ENCODE measurements at places on chromosomes 12 and 14.
A peak's percentile ranks its signal among the peaks of the same experiment; 100 is the strongest.

GRCh38 chr12:15563663-15564062 lies 225.5 kb downstream of the EPS8 start:
- DNase-seq = no peak

- peak; percentile 55 for DNase-seq
Observed at GRCh38 chr12:95608252-95609033, 57.2 kb upstream of the USP44 start.

- DNase-seq = no peak
Observed at GRCh38 chr14:103189481-103190470, 66.5 kb downstream of the TNFAIP2 start.

GRCh38 chr12:104536841-104537240 lies 80.1 kb downstream of the CHST11 start:
- DNase-seq = no peak

DNA sequence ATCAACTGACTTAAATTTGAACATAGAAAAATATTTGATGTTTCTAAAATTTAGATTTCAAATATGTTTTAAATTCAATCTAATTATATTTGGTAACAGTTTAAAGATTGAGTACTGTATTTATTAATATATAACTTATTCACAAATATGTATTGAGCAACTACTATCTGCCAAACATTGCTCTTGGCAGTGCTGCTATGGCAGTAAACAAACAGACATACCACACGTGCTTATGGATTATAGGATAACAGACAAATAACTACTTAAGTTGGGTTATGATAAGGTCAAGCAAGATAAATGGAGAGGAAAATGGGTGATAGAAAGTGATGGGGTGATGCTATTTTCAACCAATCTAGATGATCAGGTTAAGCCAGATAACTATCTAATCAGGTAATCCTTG lies 538.1 kb downstream of the C12orf50 start:
- no peak for DNase-seq

- DNase-seq = no peak
Observed at GRCh38 chr12:94109160-94109559, 39.2 kb upstream of the PLXNC1 start.

DNA sequence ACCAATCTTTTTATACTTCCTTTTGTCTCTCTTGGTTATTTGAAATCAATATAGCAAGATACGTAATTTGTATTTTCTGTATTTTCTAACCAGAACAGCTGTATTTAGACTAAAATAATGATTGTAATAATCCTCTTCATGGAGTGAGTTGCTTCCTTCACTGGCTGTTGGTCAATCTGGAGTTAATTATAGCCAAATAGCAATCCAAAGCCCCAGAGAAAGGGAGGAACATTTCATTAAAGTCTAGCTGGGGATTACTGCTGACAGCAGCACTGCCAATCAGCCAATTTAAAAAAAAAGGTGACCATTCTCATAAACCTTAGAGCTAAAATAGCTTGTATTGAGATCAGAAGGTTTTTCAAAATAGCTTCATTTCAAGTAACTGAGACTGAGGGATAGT lies 118.0 kb downstream of the TRHDE start:
- no peak for DNase-seq

- no peak for DNase-seq
Observed at GRCh38 chr12:25743679-25744215, 190.7 kb upstream of the LMNTD1 start.

- no peak for DNase-seq
Observed at GRCh38 chr14:61179796-61180398, 101.2 kb downstream of the TMEM30B start.

GRCh38 chr14:69868363-69868963 lies 10.8 kb upstream of the SMOC1 start:
- no peak for DNase-seq

GRCh38 chr12:109963743-109964429 lies 32.3 kb downstream of the GIT2 start:
- DNase-seq = no peak

GRCh38 chr12:11810206-11810545 lies 160.7 kb downstream of the ETV6 start:
- no peak for DNase-seq

DNA sequence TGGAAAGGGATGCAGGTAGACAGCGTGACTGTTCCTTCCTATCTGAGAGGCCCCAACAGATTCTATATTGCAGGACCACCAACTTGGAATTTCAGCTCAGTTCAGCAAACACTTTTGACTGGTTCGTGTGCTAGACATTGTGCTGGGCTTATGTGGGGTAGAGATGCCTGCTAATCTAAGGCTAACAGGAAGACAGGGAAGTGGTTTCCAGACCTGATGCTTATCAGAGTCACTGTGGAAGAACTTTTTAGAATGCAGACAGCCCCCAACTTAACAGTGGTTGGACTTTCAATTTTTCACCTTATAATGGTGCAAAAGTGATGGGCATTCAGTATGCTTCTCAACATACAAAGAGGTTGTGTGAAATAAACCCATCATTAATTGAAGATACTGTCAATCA lies 32.2 kb downstream of the NTF3 start:
- DNase-seq = no peak

- DNase-seq = no peak
Observed at GRCh38 chr12:12880537-12880936, 10.8 kb upstream of the GPRC5A start.

- no peak for DNase-seq
Observed at GRCh38 chr12:32466986-32467711, 67.8 kb downstream of the FGD4 start.

DNA sequence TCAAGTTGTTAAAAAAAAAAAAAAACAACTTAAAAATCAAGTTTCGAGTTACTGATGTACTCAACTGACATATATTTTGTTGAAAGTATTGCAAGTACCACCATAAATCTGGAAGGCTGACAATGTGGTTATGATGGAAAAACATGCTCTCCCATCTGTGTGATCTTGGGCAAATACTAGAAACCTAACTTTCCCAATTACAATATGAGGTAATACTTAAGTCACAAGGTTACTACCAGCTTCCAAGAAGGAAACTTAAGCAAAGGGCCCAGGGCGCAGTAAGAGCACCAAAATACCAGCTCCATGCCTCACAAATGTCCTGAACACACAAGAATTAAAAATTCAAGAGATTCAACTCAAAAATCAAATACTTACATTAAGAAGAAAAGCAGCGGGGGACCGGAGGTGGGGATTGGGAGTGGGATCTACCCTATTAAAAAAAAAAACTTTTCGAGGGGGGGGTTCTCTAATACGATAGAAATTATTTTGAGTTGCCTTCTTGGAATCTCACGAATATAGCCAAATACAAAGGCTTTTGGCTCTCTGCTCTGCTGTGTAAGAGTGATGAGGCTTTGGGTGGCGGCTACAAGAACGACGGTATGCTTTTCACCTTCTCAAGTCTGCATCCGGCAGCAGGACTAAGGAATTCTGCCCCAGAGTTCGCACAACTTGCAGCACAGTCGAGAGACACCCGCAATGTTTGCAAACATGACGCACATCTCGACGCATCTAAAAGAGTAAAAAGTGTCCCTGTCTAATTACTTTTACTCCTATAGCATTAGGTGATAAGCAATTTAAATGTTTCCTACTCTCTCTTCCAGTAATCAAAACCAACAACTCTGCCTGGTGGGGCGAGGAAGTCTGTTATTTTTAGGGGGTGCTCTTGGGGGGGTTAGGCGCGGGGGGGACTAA lies 1.1 kb downstream of the SAV1 start:
- peak; percentile 40 for DNase-seq

GRCh38 chr12:88383405-88383804 lies 196.9 kb downstream of the KITLG start:
- no peak for DNase-seq

GRCh38 chr14:24665440-24665991 lies 31.5 kb upstream of the GZMB start:
- no peak for DNase-seq

DNA sequence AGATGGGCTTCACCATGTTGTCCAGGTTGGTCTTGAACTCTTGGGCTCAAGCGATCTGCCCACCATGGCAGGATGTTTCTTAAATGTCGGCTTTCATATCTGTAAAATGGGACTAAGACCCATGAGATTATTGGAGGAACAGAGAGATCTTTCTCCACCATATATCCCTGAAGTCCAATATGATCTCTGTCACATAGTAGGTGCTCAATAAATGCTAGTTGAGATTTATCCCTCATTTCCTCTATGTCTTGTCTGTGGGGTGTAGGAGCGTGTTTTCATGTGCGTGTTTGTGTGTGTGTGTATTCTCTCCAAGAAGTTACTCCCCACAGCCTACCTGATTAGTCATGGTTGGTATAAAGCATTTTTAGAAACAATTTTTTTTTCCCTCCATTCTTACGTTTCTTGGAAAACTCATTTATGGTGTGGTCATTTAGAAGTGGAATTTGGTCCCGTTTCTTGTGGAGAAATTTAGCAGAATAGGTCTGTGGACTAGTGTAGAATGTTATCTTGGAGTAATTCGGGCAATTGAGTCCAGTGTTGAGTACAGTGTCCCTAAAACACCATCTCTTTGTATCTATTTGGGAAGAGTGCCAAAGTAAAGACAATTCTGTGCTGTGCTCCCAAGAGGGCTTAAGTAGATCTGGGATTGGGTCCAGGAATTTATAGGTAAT lies 4.3 kb downstream of the STRAP start:
- DNase-seq = no peak

DNA sequence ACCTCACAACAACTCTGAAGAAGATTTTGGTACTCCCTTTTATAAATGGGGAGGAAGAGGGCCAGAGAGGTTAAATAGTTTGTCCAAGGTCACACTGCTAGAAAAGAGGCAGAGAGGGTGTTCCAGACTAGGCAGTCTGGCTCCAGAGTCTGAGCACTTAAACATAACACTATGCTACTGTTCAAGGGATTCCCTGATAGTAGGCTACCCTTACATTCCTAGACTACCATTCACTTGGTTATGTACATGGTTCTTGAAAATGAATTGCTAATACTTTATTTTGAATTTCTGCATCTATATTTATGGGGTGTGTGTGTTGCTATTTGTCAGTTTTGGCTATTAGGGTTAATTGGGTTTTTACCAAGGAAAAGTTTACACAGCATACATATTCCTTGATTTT lies 7.2 kb downstream of the GNS start:
- no peak for DNase-seq

DNA sequence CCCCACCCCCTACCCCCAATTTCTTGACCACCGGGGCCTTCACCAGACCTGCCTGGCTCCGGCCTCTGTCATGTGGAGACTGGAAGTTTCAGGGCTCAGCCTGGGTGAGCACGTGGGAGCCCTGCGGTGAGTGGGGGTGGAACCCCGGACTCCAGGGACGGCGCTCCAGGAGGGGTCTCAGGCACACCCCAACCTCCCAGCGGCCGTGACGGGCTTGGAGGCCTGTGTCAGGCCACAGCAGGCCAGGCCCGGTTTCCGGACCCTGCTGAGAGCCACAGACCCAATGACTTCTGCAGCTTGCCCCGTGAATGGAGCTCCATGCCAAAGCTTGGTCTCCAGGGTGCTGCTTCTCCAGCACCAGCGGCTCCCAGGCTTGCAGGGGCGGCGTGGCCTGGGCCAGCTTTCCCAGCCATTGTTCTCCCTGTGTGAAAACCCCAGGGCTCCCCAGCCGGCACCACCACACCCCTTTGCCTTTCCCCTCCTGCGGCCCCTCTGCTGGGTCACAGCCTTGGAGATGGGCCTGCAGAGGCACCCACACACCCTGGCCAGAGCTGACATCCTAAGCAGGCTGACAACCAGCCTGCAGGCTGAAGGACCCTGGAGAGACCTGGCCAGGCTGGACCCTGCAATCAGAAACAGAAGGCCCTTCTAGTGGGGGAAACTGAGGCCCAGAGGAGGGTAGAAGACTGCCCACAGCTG lies 186.2 kb upstream of the C14orf180 start:
- no peak for DNase-seq

DNA sequence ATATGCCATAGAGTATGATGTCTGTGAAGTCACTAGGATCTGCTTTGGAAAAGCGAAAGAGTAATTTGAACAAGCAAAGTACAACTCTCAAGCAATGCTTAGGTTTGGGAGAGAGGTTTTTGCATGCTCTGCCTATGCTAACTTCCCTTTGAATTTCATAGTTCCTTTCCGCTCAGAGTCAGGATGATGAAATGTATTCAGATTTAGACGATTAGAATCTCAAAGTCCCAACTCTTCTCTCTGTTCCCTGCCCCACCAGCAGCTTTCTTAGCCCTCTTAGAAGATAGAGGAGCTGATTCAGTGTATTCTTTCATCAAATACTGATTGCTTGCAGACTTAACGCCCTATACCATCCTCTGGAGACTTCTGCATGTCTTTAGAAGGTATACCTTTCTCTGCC lies 11.5 kb downstream of the RAB5B start:
- no peak for DNase-seq

- no peak for DNase-seq
Observed at GRCh38 chr14:20618271-20618749, 23.2 kb downstream of the OR6S1 start.

GRCh38 chr14:61229475-61229888 lies 51.7 kb downstream of the TMEM30B start:
- DNase-seq = no peak

- DNase-seq = no peak
Observed at GRCh38 chr12:57716305-57716704, 22.2 kb downstream of the AGAP2 start.

DNA sequence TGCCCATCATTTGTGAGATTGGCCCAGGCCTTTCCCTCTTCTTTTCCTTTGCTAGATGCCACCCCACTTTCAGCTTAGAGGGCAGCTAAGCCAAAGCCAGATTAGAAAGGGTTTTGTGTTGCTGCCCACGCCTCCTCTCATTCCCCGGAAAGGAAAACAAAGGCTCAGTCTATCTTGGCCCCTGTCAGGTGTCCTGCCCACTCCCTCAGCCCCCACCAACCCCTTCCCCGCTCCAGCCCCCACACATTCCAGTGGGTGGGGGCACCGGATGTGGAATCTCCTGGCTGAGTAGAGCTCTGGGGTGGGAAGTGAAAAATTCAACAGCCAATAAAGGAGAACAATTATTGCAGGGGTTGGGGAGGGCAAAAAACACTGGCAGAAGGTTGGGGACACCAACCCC lies 2.2 kb downstream of the BLOC1S1 start:
- no peak for DNase-seq

DNA sequence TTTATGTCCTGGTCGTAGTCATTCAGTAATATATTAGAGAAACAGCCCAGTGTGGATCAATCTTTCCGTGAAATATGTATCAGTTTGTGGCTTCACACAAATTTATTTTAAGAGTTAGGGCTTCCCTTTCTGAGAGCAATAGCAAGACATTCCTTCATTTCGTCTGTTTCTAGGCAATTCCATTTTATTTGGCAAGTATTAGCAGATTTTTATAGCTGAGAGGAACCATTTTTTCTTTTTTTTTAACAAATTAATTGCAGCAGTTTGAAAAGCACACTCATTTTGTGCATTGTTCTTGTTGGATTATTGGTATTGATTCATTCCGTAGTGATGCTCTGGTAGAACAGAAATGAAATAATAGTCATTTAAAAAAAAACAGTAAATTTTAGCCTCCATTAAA lies 132.9 kb downstream of the SRGAP1 start:
- DNase-seq = no peak
